ENCODE measurements at places on chromosomes 7 and 10.

- DNase-seq: no peak
Measured at GRCh38 chr10:129131457-129132132, 335.4 kb upstream of the MGMT start.

DNA sequence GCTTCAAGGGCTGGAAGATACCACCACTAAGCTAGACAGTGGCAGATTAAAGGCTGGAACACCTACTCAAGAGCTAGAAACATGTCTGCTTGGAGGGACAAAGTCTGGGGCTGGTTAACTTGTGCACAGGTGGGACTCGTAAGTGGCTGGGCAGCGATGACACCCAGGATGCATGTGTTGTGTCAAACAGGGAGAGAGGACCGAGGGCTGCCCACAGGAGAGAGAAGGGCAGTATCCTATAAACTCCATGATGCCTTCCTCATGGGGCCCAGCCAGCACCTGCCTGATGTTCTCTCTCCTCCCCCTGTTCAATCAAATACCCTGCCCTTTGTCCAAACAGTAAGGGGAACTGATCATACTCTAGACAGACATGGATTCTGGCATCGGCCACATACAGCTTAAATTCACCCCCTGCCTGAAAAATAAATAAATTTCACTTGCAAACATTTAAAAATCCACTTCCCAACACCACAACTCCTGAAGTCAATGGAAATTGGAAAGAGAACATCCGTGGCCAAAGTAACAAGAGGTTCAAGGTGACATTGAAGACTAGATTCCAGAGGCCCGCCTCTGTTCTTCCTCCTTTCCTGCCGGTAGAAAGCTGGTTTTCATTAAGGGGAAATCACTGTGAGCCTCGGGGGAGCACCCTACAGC is 50.6 kb downstream of the CHST15 start:
- DNase-seq: no peak

- DNase-seq: no peak
Measured at GRCh38 chr10:76459016-76459730, 1027.7 kb downstream of the LRMDA start.

GRCh38 chr7:95441042-95441823 is 6.4 kb upstream of the PON2 start:
- no peak for DNase-seq

DNA sequence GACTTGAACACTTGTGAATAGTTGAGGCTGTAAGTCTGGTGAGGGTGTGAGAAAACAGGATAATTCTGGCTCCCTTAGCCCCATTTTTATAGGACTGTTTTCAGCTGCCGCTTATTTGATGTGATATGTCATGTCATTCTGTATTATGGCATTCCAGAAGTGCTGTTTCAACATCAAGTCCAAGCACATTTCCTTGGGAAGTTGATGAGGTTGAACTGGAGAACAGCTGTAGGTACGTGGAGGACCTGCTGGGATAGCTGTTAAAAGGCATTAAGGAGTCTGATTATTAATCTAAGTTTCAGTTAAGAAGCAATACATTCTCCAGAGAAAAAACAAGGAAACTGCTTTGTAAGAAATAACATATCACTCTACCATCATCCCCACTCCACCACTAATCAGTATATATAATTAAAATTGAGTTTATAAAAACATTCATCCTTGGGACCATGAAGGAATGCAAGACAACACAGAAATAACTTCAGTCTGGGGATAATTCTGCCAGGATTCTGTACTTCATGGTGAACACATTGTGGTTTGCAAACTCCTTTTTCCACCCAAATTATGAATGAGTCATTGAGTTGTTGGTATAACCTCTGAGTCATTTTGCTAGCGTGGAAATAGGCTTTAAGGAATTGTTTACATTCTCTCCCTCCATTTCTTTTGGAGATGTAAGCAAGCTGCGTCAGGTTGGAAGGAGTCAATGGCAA is 39.9 kb upstream of the TMEM229A start:
- no peak for DNase-seq

DNA sequence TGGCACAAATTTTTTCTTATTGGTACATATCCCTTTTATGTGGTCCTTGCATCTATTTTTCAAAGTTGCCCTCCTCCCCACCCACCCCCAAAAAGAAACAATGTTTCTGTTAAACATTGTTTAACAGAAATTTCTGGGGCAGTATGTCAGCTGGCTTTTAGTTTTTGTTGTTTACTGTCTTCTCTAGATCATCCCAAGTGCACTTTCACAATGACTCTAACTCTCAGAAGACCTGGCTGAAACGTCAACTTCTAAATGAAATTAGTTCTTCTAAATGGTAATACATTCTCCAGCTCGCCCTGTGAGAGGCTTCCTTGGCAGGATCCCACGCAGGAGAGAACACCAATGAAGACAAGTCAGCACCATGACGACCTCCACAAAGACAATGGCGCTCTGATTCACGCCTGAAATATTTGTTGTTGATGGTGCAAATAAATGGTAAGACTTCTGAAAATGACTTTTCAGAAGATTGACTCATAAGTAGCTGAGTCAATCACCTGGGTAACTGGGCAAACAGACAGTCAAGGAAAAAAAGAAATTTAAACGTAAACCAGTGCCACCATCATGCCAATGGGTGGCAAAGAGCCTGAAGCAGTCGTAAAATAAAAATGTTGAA is 293.7 kb downstream of the FZD1 start:
- no peak for DNase-seq

DNA sequence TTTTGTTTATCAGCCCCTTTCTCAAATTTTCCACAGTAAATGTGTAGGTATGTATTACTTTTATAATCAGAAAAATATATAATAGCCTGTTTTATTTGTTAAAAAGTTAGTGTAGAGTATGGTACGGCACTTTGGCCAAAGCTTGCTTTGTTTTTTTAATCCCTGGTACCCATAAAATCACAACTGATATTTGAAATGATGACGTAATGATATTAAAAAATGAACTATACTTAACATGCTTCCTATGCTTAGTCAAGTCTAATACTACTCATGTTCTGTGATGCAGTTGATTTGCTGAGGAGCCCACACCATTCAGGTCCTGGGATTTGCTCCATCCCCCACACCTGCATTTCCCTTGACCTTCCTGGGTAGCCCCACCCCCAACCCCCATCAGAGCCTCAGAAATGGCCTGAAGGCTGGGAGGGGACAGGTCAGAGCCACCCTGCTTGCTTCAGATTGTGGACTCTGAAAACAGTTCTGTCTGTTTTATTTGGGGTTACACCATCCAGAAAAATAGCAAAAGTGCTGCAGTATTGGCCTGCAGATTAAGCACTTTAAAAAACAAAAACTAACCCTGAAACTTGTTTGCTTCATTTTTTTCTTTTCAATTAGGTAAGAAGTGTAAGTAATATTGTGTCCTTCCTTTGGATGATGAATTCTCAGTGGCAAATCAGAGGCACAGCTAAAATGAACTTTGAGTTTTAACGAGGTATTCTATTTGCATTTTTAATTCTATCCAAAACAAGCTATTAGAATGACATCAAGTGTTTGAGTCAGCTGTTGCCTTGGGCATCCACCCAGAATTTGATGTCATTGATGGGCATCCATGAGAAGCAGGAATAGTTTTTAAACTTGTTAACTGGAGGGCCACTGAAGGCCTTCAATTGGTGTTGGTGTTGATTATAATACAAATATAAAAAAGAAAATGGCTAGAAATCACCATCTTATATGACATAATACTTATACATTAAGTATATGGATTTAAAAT is 23.3 kb downstream of the PLCE1 start:
- no peak for DNase-seq
